Kasumi-1 (cell line): ENCODE measurements at places on chromosomes 11 and 22.

- DNase-seq, result no peak
Measured at GRCh38 chr11:74474316-74474715, 7.0 kb upstream of the KCNE3 start.

DNA sequence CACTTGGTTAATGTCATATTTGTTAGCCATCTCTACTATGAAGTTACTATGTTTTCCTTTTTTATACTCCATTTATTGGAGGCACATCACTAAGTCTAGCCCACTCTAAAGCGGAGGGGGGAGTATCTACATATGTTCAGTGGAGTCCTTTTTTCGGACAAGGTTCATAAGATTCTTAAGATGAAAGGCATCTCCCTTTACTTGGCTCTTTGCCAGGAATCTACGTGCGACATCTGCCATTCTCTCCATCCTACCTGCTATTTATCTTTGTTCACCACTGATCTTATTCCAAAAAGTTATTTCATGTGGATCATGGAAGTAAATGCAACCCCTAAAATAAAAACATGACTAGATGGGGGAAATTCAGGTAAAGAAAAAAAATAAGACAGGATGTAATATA, 77.4 kb upstream of the YWHAH start:
- DNase-seq, result no peak

GRCh38 chr22:23533771-23534191, 46.3 kb downstream of the IGLL1 start:
- DNase-seq, result no peak

- DNase-seq, result no peak
Measured at GRCh38 chr22:19597399-19597735, 73.2 kb upstream of the CLDN5 start.

GRCh38 chr11:83285151-83285770, 906 bp downstream of the CCDC90B start:
- no peak for DNase-seq

GRCh38 chr11:11288972-11289616, 64.0 kb downstream of the CSNK2A3 start:
- DNase-seq, result no peak

DNA sequence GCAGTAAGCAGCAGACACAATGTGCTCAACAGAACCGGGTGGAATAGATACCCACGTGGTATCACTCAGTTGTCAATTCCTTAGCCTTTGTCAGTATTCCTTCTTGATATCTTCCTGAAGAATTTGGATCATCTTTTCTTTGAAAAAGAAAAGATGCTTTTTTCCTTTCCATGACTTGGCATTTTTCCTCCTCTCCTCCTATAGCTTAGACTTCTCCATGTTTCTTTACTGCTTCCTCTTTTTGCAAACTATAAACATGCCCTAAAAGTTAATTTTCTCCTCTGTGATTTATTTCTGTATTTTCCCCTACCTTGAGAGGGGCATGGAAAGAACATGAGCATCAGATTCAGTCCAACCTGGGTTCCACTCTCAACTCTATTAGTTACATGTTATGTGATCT, 11.7 kb downstream of the CBLIF start:
- DNase-seq, result peak; percentile 18

DNA sequence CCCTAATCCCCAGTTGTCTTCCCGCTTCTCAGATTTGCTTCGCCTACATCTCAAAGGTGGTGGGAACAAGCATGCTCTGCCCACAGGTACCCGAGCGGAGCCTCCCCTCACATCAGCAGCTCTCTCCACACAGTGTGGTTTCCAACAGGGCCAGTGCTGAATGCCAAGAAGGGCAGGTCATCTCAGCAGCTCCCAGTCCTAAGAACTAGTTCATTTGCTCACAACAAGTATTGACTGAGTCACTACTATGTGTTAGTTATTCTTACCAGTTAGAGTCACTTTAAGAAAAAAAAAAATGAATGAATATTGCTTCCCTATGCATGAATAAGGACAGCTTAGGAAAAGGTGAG, 66.2 kb downstream of the THAP12 start:
- no peak for DNase-seq

DNA sequence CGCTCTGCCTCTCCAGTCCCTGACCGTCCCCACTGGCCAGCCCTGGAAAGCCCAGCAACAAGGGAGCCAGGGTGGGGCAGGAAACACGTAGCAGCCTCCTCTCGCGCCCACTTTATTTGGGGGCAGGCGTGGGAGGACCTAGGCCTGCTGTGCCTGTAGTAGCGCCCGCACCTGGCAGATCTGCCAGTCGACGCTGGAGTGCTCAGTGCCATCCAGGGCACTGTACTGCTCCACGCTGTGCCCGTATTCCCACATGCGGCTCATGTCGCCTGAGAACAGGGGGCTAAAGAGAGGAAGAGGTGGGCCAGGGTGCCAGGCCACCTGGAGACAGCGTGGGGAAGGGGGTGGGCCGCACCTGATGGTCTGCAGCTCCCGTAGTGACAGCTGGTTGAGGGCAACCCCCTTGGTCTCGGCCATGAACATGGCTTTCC, 17.0 kb upstream of the DRICH1 start:
- DNase-seq, result no peak

DNA sequence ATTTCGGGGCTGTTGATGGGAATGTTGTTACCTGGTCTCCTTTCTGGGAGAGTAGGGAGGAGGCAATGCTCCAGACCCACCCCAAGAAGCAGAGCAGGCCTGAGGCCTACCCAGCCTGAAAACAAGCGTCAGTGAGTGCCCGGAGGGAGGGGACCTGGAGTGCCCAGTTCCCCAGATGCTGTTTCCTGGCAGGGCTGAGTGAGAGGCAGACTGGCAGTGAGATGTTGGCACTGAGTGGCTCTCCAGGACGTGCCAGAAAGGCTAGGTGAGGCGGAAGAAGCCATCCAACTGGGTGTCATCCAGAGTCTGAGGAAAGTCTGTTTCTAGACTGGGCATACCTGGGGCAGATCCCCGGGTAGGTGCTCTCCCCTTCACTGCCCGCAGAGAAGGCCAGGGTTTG, 1.3 kb downstream of the POU2F3 start:
- no peak for DNase-seq

DNA sequence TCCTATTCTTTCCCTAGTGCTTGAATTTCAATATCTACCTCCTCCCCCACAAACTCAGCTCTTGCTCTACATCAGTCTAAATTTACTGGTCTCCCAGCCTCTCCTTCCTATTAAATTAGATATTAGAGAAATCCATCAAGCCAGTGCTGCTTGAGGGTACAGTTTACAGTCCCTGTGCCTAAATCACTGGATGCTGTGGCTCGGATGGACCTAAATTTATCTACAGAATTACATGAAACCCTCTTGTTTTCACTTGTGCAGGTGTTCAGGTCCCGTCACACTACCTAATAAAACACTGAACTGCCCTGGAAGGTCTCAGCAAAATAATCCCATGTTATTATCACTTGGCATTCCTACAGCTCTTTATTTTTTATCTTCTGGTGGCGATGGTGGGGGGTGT, 134.7 kb upstream of the E2F8 start:
- DNase-seq, result no peak

- no peak for DNase-seq
Measured at GRCh38 chr11:122198291-122198983, 82.4 kb upstream of the BLID start.

DNA sequence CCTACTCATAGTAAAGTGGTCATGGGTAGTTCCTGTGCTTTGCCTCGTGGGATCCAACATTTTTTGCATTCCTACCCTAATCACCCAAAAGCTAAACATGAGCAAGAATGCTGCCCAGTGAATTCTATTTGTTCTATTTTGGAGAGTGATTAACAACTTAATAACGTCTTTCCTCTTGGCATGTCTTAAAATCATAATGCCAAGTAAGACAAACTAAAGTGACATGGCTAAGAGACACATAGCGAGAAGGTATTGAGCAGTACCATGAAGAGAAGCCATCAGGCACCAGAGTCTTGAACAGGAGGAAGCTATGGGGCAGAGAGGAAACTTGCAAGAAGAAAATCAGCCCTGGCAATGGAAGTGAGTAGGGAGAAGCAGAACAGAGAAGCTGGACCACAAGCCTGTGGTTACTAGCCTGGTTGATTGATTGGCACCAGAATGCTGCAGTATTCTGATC, 32.0 kb downstream of the EXPH5 start:
- DNase-seq, result no peak

- DNase-seq, result no peak
Measured at GRCh38 chr22:21926728-21927127, 25.9 kb downstream of the PPM1F start.

DNA sequence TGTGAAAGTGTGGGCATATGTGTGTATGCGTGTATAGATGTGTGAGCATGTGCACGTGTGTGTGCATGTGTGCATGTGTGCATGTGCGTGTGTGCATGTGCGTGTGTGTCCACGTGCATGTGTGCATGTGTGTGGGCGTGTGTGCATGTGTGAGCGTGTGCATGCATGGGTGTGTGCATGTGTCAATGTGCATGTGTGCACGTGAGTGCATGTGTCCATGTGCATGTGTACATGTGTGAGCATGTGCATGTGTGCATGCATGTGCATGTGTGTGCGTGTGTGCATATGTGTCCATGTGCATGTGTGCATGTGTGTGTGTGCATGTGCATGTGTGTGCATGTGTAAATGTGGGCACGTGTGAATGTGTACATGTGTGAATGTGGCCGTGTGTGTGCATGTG, 95.3 kb downstream of the ST3GAL4 start:
- no peak for DNase-seq

DNA sequence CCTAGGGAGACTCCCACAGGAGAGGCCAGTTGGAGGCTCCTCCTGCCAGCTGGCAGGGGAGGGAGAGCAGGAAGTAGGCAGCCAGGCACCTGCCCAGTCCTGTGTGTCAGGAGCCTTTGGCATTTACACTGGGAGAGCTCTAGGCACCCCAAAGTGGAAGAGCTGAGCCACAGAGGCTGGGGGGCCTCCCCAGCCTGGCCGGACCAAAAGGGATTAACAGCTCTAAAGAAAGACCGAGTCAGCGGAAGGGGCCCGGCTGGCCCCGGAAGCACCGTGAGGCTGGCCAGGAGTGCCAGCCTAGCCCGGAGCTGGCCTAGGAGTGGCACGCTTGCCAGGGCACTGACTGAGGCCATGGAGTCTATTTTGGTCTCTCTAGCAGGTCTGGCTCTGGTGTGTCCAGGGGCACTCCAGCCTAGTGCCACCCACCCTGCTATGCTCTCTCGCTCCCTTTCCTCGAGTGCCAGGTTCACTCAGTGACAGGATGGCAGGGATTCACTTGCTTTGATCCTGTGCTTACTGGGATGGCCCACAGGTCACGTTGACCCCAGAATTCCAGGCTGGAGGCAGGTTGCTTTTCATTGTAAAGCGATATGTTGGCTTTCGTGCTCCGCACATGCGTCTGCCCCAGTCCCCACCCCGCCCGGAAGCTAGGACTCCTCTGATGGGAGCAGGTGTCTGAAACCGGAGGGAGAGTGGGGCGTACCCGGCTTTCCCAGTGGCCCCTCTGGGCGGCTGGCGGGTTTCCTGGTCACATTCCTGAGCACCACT, 3.3 kb upstream of the KMT5B start:
- no peak for DNase-seq

DNA sequence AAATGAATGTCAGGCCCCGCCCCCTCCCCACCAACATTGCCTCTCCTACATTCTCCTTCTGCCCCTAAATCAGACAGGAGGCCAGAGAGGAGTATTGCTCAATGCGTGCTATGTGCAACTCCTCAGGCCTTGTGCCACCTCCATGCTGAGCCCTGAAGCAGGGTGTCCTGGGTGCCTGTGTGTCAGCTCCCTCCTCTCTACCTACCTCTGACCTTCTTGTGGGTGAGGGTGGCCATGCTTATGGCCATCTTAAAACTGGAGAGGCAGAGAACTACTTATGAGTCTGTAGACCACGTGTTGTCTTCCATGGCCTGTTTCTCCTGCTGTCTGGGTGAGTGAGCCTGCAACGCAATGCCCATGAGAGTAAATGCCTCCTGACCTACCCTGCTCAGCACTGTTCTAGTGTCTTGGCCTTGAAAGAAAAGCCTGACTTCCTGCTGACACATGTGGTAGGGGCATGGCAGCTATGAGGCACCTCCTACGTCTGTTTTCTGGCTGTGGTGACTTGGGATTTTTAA, 10.5 kb downstream of the MCAM start:
- DNase-seq, result no peak

DNA sequence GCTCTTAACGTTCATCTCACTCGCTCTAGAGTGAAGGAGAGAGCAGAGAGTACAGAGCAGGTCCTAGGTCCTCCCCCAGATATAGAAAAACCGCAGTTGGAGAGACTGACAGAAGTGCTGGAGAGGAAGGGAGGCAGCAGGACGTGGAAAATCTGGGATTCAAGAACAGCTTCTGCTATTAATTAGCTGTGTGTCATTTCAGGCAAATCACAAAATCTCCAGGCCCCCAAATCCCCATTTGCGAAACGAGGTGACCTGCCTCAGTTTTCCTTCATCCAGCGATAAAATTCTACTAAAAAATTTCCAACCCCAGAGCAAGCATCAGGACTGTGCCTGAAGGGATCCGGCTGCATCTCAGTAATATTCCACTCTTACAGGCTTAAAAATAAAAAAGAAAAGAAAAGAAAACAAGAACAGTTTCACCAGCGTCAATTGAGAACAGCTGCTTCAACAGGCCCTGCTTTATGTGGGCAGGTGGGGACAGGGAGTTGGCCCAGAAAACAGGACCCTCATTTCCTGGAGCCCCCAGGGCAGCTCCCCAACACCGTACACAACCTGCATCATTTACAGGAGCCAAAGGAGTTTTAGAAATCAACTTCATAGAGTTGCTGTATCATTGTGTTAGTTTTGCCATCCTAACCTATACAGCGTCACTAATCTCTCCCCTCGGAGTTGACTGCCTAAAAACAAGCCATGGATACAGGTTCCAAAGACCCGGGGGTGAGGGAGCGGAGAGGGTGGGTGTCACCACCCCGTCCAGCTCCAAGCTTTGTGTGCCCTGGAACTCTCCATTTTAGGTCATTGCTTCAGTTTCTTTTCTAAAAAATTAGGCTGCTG, 2.3 kb upstream of the MALAT1 start:
- peak; percentile 55 for DNase-seq

DNA sequence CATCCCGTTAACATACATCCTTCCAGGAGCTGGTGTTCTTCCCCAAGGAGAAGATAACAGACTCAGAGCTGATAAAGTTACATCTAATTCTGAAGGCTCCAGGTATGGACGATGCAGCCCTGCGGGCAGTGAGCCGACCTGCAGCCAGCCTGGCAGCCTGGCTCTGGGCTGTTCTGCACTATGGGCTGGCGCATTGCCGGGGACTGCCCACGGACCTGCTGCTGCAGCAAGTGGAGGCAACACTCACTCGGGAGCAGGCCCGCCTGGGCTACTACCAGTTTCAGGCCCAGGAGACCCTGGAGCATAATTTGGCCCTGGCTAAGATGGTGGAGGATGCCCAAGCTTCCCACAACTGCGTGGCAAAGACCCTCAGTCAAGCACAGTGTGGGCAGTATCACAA, 39.7 kb downstream of the RRP8 start:
- DNase-seq, result no peak

DNA sequence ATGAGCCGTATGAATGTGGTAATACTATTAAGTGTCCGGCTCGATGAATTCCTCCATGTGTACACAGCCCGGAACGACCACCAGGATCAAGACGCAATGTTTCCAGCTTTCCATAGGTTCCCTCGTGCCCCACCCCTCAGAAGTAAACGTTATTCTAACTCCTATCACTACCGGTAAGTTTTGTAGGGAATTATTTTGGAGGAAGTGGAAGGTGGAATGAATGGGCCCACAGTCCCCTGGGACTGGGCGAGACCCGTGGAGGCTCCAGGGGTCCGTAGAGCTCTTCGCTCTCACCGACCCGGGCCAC, 720 bp upstream of the FAR1 start:
- DNase-seq, result no peak
